ENCODE measurements at places on chromosomes 7 and 10.
A peak's percentile ranks its signal among the peaks of the same experiment; 100 is the strongest.

DNA sequence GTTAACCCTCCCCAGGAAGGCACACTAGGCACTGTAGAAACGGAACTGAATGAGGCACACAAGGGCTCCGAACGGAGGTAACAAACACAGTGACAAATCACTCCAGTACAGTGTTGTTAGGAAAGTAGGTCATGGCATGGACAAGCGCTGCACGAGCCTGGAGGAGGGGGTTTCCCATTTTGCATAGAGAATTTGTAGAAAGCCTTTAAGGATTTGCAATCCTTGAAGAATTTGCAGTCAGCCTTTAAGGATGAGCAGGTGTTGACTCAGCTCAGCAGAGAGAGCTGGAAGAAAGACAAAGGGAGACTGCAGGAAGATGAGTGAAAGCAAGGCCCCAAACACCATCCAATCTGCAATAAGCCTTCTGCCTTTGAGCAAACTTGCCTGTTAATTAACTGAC, 51.1 kb upstream of the PPP1R3C start:
- DNase-seq, result no peak

DNA sequence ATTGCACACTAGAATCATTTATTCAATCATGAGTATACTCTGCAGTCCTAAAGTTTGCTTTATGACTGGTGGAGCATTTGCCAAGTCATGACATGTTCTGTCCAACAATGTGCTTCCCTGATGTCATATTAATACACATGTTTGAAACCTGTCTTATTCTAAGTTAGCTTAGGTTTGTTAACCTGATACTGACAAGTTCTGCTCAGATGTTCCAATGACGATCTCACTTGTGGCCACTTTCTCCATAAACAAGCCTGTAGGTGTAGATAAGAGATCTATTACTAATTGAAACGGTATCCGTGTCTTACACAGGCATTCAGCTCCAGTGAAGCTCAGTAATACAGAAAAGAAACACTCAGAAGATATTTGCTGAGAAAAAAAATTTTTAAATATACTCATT, 64.9 kb downstream of the GPR37 start:
- DNase-seq, result no peak

DNA sequence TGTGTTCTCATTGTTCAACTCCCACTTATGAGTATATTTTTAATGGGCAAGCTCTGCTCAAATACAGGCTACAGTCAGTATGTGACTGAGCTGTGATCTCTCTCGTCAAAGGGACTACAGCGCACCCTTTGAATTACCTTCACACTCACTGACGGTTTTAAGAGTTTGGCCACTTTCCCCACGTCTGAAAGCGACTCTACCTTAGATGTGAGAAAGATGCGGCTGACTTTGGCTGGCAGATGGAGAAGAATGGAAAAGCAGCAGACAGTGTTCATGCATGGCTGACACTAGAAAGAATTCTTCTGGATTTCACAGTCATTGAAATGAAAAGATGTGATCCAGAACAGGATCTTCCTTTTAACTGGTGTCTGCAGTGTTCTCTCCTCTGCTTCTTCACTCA, 2.0 kb upstream of the ATRNL1 start:
- DNase-seq, result no peak

GRCh38 chr7:46133072-46133471, 212.0 kb upstream of the IGFBP3 start:
- DNase-seq, result no peak

GRCh38 chr7:151013733-151014497, 10.4 kb downstream of the ATG9B start:
- peak; percentile 64 for DNase-seq

GRCh38 chr7:140645166-140645900, 4.7 kb upstream of the DENND2A start:
- no peak for DNase-seq

DNA sequence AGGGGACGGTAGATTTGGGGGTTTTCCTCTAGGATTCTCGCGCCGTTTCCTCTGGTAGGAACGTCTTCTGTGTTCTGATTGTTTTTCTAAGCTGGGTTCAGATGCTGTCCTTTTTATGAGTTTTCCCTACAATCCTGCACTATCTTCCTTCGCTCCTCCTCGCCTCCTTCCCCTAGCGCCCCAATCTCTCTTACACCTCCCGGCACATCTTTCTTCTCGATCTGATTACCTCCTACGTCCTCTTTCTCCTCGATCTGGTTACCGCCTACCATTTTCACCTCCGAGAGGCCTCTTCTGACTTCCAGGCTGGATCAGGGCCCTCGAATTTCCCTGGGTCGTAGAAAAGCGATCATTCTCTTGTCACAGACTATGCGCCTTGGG, 413 bp downstream of the BUD31 start:
- no peak for DNase-seq

Data from stimulated activated CD4-positive, alpha-beta T cell treated with anti-CD3 and anti-CD28 coated beads, TNF-alpha, amount 100 ng/mL, for 1 hour (primary cell).